ENCODE measurements at places on chromosomes 6 and 20.

DNA sequence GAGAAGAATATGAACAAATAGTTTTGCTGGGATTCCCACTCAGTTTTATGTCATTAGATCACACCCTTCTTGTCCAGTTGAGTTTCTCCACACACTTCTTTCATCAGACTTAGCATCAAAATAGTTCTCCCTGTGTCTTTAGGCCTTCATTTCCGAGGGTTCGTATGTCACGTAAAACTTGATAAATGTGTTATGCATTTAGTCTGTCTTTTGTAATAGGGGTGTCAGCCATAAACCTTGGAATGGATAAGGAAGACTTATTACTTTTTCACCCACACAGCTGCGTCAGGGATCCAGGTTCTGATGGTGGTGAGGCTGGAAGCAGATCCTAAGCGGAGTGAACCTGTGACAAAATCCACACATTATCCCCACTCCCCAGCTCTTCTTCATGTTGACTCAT lies 246.8 kb downstream of the CD83 start:
- no peak for DNase-seq

DNA sequence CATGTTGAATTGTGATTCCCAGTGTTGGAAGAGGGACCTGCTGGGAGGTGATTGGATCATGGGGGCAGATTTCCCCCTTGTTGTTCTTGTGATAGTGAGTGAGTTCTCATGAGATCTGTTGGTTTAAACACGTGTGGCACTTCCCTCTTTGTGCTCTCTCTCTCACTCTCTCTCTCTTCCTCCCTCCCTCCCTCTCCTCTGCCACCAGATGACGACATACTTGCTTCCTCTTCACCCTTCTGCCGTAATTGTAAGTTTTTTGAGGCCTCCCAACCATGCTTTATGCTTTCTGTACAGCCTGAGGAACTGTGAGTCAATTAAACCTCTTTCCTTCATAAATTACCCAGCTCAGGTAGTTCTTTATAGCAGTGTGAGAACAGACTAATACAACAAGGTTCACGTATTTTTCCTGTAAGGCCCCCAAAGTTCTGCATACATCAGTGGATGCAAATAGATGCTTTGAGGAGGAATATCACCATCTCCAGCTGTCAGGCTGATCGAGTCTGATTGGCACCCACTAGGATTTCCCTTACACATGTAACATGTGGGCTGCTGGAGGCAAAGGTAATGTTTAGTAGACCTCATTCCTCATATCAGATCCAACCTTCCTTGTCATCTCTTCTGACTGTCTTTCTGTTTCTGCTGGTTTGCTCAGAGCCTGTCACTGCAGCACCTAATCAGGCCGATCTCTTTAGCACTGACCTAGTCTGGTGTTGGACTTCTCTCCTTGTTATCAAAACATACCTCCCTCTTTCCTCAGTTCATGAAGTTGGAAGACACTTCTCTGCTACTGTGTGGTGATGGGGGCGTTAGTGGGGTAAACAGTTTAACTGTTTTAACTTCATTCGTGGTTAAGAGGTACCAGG lies 54.3 kb upstream of the BACH2 start:
- peak; percentile 82 for DNase-seq

GRCh38 chr6:125236536-125237327 lies 65.0 kb downstream of the HDDC2 start:
- DNase-seq, result no peak

DNA sequence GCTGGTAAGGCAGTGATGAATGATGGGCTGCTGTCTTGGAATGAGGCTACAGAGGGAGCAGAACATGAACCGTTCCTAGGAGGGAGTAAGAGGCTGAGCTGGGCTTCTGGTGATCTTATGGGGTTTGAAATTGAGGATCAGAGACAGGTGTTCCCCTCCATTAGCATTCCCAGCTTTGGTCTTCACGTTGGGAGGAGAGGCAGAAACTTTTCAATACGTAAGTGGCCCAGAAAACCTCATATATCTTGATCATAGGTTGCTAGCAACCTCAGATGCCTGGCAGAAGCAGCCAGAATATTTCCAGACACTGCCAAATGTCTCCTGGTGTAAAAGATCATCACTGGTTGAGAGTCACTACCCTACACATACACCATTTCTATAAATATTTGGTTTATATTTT lies 167.1 kb downstream of the INSM1 start:
- DNase-seq, result no peak

DNA sequence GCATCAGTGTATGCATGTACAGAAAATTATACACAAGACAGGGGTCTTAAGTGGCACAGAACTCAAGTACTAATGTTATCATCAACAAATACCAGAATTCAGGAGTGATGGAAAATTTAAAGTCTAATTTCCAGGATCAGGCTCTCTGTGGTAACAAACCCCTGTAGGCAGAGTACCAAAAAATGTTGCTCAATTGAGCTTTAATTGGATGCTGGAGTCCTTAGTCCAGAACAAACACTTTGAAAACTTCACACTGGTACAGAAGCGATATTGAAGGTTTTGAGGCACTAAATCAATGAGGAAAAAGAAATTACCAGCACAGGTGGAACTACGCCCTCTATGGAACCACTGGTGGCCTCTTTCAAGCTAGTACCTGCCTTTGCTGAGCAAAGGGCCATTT lies 113.1 kb downstream of the FOXC1 start:
- no peak for DNase-seq

GRCh38 chr20:12535316-12535715 lies 473.5 kb upstream of the SPTLC3 start:
- no peak for DNase-seq

- DNase-seq, result no peak
Measured at GRCh38 chr20:54343099-54343498, 132.3 kb upstream of the DOK5 start.

DNA sequence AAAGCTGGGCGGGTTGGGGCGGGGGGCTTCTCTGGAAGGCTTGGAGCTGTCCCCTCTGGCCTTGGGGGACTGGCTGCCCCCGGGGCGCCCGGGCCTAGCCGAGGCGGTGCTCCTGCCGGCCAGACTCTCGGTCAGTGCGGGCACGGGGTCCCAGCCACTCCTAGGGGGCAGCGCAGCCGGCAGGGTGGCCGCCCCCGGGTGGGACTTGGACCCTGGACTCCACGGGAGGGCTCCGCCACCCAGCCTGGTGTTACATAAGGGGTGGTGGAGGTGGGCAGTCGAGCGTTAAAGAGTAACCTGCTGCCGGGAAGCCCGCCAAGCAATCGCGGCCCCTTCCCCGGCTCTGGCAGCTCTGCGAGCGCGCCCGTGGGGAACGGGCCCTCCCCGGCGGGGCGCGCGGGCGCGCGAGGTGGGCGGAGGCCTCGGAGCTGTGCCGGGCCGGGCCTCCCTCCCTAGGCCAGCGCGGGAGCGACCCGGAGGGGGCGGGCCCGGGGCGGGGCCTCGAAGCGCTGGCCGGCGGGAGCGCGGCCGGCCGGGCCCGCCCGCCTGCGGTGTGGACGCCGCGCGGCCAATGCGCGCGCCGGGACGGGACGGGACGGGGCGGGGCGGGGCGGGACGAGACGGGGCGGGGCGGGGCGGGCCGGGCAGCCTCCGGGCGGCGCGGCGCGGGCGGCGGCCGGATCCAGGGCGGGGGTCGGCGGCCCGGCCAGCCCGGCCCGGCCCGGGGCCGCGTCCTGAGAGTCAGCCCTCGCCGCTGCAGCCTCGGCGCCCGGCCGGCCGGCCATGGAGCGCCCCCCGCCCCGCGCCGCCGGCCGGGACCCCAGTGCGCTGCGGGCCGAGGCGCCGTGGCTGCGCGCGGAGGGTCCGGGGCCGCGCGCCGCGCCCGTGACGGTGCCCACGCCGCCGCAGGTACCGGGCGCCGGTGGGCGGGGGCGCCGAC lies at the start of gene SLC2A4RG:
SLC2A4RG (plus strand) TSS at position 647 of the 940 bp plus-strand sequence; CDS start at position 784, 137 bp downstream.
- DNase-seq, result peak; percentile 80

DNA sequence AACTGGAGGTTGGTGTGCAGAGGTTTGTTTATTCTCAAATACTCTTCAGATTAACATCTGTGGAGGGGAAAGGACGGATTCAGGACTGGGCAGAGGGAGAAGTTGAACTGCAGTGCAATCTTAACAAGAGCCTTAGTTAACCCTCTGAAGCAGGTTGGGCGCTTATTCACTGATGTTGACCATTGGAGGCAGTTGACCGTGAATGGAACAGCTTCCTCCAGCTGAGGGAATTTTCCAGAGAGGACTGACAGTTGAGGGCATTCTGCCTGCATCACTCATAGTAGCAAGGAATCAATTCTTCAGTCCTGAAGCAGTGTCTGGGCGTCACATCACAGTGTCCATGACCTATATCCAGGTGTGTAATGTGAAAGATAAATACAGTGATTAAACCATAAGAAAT lies 80.9 kb downstream of the PLCB4 start:
- no peak for DNase-seq

- DNase-seq, result no peak
Measured at GRCh38 chr6:6927521-6928361, 180.0 kb upstream of the RREB1 start.

- DNase-seq, result no peak
Measured at GRCh38 chr20:32190616-32191415, 16.7 kb downstream of the PLAGL2 start.

GRCh38 chr6:109498936-109499335 lies 15.9 kb upstream of the ZBTB24 start:
- no peak for DNase-seq

DNA sequence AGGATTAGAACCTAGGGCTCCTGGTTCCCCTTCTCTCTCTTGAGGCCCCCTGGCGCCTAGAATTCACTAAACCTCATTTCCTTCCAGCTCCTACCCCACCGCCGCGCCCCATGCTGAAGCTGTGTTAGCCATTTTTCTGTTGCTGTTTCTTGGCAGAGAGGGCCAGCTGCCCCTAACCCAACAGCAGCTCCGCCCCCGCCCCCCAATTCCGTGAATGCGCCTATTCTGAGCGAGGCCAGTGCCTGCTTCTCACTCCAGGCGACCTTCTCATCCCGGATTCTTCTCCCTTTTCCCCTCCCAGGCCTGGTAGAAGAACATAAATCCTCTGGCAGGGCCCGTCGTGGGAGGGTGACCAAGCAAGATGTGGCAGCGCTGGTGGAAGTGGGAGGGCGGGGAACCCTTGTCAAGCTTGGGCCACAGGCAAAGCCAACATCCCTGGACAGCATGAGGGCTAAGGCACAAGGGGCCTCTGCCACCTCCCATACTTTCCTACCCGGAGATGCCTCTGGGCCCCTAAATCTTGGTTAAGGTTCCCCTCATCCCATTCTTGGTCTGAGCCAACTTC lies 518 bp downstream of the RBPJL start:
- DNase-seq, result no peak

- DNase-seq, result no peak
Measured at GRCh38 chr20:18428490-18429173, 38.2 kb downstream of the DZANK1 start.

DNA sequence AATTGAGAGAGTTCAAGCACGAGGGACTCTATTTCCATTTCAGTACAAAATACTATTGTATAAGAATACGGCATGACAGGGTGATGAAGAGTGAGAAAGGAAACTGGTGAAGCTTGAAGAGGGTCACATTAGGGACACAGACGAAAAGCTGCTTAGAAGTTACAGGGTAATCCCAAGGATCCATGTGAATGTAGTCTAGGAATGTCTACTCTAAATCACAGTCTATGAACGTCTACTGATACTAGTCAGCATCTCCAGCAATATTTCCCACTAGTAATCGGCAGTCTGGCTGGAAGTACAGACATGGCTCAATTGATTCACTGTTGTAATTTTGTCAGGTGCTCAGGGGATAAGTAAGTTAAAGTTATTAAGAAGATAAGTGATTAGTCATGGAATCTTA lies 156.4 kb downstream of the ASCC3 start:
- no peak for DNase-seq

- DNase-seq, result no peak
Measured at GRCh38 chr6:148414836-148415235, 72.2 kb downstream of the SASH1 start.

DNA sequence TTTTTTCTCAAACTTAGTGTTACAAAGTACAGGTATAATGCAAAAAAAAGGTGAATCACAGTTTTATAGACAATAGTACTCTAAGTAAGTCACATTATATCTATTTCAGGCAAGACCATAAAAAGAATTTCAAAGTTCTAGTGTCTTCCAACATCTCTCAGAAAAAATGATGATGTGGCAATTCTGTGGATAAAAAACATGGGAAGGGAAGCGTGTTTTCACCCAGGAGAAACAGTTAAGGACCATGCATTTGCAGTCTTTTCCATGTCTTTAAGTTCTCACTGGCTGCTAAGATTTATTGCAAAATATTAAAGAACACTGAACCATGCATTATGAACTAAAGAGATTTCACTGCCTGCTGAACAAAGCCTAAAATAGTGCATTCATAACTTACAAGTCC lies 1.8 kb downstream of the SSR1 start:
- DNase-seq, result no peak

- DNase-seq, result peak; percentile 50
Measured at GRCh38 chr6:4210629-4211419, 75.4 kb upstream of the ECI2 start.

GRCh38 chr6:25050356-25050755 lies 114.6 kb upstream of the RIPOR2 start:
- peak; percentile 42 for DNase-seq

- DNase-seq, result no peak
Measured at GRCh38 chr6:68468244-68468884, 166.7 kb upstream of the ADGRB3 start.

- DNase-seq, result no peak
Measured at GRCh38 chr20:45339084-45339483, 9.1 kb downstream of the SDC4 start.

DNA sequence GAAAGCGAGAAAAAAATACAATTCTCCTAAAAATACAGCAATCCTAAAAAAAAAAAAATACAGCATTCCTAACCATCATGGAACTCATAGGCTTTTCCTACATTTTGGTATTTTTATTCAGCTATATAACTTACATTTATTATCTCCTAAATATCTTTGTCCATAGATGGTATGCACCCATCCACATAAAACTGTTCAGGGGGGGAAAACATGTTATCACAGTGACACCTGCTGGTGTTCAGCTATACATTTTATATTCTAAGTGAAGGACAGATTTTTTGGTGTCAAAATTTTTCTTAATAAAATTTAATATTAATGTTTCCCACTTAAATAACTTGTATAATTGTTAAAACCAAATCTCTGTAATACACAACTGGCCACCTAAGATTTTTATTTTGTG lies 58.0 kb downstream of the BLOC1S5 start:
- peak; percentile 10 for DNase-seq
